Lung (tissue), 17 donors: ENCODE measurements at places on chromosomes 4 and X. TPM values are rescaled to one million over a fixed set of nuclear protein-coding genes. Genes with fewer than 3 reads are reported as not detected.

- DNase-seq: no peak
These were observed 18.6 kb upstream of the SEPSECS start for GRCh38 chr4:25178838-25179261.

SMARCA5 gene
- 47.1 TPM for total RNA-seq

- no peak for DNase-seq
These were observed 165.0 kb upstream of the ZCCHC13 start for GRCh38 chrX:74138943-74139342.

DNA sequence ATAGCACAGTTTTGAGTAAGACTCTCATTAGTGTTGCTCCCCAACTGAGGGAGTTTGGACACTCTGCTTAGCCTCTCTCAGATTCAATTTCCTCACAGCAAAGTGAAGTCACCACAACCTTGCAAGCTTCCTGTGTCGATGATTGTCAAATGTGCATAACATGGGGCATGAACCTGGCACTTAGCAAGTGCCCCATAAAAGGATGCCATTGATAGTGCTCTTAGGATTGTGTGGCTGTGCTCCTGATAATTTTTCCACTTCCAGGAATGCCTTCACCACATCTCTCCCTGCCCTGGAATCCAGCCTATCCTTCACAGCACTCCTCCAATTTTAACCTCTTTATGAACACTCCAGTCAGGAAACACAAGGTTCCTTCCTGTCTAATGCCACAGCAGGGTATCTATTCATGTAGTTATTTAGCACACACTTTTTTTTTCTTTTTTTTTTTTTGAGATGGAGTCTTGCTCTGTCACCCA lies 309.4 kb downstream of the PPP3CA start:
- DNase-seq: no peak

DNA sequence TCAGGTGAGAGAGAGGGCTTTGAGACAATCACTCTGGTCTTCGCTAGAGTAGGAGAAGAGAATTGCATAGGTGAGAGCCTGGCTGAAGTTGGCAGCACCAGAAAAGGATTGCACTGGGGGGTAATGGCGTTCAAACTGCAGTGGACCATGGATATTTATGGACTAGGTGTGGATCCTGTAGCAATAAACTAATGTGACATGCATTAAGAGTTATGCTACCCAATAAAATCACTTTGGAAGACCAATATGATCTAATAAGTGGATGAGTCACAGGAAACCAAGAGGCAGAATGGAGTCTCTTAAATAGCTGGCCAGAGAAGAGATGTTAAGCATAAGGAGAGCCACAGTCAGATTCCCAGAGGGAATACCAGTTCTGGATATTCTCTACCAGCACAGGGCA lies 259.8 kb downstream of the FBXO8 start:
- DNase-seq: no peak

DNA sequence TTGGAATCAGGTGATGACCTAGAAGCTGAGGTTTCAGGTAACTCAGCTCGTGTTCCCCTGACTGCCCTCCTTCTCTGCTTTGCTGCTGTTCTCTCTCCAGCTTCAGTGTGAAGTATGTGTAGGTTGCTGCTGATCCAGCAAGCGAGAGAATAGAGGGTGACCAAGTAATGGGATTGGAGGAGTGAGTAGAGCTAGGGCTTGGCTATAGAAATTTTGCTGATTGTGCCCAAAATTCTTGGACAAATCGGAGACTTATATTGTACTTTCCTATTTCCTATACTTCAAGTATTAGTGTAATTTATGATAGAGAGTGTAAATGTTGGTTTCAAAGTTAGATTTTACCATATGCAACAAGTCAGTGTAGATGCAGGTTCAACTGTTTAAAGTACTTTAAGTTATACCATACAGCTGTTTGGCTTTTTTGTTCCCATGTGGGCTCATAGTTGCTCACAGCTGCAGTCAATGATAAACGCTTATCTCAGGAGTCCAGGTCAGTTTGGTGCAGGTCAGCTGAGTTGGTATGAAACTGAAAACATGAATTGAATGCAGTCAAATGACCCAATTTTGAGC lies 48.0 kb downstream of the RAPGEF2 start:
- no peak for DNase-seq

TRPC5OS gene
- not detected for total RNA-seq

DNA sequence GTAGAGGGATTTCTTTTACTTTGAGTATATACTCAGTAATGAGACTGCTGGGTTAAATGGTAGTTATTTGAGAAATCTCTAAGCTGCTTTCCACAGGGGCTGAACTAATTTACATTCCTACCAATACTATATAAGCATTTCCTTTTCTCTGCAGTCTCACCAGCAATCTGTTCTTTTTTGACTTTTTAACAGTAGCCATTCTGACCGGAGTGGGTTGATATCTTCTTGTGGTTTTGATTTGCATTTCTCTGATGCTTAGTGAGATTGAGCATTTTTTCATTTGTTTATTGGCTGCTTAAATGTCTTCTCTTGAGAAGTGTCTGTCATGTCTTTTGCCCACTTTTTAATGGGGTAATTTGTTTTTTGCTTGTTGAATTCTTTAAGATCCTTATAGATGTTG lies 43.3 kb downstream of the SPCS3 start:
- DNase-seq: no peak

GRCh38 chr4:38625508-38625907 lies 38.5 kb upstream of the KLF3 start:
- DNase-seq: no peak

DNA sequence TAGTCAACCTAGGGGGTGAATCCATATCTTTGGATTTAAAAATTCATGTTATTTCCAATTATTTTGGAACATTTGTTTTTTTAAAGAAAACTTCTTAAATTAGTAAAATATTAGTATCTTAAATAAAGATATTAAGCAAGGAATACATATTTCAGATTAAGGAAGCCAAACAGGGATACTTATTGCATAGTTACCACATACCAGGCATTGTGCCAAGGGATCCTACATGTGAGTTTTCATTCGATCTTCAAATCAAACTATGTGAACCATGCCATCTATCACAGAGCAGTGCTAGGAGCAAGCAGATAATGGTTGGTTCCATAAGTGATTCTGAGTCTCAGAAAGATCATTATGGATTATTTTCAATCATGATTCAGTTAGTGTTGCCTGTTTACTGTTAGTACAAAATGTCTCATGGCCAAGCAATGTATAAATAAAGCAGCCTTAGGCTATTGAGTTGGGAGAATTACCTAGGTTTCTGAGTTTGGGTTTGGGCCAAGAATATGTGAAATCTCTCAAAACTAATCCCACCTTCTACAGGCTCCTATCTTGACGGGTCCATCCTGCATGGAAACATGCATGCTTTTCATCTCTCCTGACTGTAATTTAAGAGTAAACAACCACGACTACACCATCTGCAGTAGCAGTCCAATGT lies 176.7 kb downstream of the NPFFR2 start:
- DNase-seq: no peak

- DNase-seq: peak; percentile 20
These were observed 12.3 kb upstream of the SYTL5 start for GRCh38 chrX:37993837-37994619.

CLOCK gene
- 29.7 TPM for total RNA-seq

DNA sequence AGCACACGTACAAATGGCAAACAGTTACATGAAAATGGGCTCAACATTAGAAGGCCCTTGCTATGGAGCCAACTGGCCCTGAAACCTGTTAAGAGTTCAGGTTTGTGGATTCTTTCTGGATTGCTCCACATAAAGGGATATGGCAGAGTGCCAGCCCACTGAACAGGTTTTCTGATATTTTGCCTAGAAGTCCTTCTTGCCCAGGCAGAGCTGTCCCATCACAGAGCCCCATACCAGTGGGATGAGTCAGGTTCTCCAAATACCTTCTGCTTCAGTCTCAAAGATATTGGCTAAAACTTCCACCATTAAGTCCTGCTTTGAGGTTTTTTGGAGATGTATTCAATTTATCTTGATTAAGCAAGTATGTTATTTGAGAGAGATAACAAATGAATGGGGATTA lies 146.8 kb upstream of the IL1RAPL2 start:
- no peak for DNase-seq

DNA sequence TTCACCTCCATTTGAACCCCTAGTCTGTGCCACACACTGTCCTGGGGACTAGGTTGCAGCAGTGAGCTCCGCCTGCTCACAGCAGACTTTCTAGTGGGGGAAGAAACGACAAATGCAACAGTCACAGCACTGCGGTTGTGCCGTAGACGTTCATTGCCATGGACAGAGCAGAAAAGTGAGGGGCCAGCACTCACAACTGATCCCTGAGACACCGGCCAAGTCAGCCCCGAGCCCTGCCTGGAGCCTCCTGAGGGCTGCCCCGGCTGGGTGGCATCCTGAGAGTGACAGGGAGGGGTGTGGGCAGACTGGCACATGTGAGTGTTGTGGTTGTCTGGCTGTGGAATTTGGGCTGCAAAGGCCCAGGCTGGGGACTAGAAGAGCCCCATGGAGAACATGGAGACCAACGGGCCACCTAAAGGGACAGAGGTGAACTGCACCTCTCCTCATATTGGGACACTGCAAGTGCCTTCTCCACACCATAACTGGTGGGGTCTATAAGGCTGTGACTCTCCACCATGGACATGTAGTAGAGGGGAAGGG lies 4.6 kb downstream of the DUSP9 start:
- DNase-seq: no peak

DNA sequence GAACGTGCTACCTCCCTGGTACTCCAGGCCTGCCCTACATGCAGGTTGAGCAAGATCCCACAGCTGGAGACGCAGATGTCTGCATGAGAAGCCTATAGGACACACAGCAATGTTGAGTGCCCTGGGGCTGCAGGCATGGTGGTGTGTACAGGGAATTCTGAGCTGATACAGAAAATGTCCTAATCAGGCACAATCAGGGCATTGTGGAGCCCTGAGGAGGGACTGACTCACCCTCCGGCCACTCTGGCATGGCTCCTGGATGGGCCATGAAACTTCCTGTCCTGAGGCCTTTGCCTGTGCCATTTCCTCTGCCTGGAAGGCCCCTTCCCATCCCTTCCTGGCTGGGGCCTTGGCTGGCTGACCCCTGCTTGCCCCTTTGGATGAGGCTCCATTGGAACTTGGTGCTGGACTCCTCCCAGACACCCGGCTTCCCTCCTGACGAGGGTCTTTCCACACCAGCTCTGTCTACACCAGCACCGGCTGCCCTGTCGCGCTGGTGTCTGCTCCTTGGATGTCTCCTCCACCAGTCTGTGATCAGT lies 16.7 kb upstream of the AFAP1 start:
- peak; percentile 68 for DNase-seq

DNA sequence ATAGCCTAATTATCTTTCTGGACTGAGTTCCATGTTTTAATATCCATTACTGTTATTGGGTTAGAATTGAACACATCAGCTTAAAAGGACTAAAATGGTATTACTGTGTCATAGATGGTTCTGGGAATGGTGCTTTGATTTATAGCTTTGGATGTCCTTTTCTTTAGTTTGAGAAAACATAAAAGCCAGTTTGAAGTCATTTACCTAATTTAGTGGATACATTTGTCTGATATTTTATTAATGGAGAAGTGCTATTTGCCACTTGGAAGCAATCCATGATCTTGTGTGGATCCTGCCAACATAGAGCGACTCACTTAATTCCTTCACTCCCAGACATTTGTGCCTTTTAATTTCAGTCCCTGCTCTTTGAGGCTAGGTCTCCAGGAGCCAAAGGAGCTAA lies 212.4 kb upstream of the PACRGL start:
- peak; percentile 41 for DNase-seq

SHISA3 gene
- 2.2 TPM for total RNA-seq

NAP1L2 gene
- 3.3 TPM for total RNA-seq

DNA sequence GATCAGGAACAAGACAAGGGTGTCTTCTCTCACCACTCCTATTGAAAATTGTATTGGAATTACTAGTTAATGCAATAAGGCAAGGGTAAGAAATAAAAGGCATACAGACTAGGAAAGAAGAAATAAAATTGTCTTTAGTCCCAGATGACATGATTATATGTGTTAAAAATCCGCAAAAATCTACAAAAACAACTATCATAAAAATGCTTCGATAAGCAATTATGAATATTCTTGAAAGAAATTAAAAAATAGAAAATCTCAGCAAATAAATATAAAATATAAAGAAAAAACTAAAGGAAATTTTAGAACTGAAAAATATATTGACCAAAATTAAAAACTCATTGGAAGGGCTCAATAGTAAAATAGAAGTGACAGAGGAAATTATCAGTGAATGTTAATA lies 243.3 kb downstream of the ZNF674 start:
- DNase-seq: no peak

DNA sequence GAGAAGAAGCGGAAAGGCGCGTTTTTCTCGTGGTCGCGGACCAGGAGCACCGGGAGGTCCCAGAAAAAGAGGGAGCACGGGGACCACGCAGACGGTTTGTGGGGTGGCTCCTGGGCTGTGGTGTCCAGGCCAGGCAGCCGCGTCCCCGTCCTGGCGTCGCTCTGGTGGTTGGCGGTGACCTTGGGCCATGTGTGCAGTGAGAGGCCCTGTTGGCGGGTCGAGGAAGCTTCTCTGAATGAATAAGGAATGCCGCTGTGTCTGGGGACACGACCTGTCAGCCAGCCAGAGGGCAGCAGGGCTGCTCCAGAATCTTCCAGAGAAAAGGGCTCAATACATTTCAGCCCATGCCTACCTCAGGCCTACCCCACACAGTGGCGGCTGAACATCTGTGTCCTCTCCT lies 24.3 kb upstream of the HGFAC start:
- no peak for DNase-seq
